CD4-positive, alpha-beta memory T cell (primary cell): ENCODE measurements at places on chromosomes 5 and 9. TPM values are rescaled to one million over a fixed set of nuclear protein-coding genes. Genes with fewer than 3 reads are reported as not detected.

Gene OR1Q1
- total RNA-seq = not detected

- no peak for DNase-seq
Measured at GRCh38 chr9:24011881-24012280, 185.8 kb upstream of the ELAVL2 start.

Gene ANKRD55
- total RNA-seq = 12.3 TPM

GRCh38 chr5:160926428-160926827, 74.4 kb upstream of the ATP10B start:
- DNase-seq = no peak

Gene MYMK
- not detected for total RNA-seq

DNA sequence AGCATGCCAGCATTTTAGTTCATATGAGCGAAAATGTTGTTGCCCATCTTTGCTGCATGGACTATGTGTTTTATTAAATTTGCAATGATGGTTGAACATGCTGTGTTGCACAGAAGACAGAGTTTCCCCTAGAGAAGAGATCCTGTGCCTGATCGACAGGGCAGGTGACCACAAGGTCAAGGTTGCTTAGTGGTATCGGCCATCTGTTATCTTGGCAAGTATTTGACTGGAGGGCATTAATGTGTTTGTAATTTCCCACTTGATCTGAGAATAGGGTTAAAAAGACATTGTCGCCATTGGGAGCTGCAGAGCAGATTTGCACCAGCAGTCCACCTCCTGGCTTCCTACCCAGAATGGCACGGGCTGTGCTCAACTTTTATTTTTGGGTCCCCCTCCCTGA, 1523.6 kb upstream of the WWC1 start:
- DNase-seq = no peak

DNA sequence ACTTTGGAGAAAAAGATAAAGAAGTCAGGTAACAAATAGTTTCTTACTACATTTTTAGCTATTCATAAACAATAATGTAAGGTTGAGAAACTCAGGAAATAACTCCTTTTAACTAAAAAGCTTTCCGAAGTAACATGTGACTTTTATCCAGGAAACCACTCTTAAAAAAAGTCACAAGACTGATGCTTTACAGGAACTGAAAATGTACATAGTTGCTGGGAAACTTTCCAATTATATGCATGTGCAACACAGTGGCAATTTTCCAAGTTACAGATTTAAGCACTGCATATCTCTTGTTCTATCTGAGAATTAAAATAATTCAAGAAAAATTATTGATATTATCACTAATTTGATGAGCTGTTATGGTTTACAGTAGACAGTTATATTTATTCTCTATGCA, 105.2 kb downstream of the CDH10 start:
- DNase-seq = no peak

- DNase-seq = no peak
Measured at GRCh38 chr9:126524353-126525077, 89.2 kb upstream of the LMX1B start.

DNA sequence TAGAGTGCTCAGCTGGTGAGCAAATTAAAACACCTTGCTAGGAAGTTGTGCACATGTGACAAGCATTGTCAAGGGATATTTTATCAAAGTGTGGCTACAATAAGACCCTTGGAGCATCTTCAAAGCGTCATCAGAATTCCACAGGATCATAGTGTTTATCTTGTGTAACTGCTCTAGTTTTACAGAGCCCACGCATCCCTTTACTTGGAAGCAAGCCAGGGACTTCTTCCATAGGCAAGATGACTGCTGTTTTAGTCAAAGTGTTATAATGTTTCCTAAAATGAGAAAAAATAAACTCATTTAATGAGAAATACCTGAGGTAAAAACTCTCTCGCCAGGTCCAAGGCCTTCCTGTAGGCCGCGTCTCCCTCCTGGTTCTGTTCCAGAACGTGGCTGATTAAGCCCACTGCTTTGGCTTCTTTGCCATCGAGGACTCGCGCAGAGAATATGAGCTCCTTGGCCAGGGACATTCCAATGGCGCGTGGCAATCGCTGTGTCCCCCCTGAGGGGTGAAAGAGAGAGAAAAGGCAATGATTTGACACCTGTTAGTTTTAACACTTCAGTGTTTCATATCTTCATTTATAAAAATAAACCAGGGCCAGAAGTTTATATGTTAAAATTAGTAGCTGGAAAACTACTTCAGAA, 141.1 kb downstream of the AUH start:
- no peak for DNase-seq

DNA sequence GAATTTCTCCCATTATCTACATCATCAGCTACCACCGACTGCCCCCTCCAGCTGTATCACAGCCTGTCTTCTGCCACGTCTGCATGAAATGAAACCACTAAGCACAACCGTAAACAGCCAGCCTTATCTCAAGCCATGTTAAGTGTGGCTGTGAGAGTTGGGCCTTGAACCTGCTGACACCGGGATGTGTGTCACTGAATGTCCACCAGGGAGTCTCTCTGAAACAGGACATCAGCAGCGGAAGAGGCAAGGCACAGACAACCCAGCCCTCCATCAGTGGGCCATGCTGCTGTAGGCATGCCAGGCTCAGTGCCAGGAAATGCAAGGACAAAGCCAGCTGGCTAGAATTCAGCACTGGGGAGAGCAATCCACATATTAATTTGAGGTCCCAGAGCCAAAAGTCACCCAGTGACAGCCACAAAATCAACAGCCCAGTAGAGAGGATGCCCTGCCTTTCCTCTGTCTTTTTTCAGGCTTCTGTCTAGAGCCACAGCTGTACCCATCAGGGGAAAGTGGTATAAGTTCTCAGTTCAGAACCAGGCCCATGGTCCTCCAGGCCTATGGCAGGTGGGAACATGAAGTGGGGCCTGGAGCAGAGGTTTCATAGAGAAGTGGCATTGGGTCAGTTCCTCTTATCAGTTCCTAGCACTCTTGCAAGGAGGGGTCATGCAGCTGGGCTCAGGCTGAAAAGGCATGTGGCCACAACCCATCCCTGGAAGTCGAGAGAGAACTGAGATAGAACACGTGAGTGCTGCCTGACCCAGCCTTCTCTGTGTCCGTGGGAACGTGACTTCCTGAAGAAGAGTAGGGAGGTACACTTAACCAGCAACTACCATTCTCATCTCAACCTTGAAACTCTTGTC, 199.4 kb downstream of the ESM1 start:
- no peak for DNase-seq

GRCh38 chr9:120971938-120972337, 45.3 kb upstream of the TRAF1 start:
- no peak for DNase-seq

DNA sequence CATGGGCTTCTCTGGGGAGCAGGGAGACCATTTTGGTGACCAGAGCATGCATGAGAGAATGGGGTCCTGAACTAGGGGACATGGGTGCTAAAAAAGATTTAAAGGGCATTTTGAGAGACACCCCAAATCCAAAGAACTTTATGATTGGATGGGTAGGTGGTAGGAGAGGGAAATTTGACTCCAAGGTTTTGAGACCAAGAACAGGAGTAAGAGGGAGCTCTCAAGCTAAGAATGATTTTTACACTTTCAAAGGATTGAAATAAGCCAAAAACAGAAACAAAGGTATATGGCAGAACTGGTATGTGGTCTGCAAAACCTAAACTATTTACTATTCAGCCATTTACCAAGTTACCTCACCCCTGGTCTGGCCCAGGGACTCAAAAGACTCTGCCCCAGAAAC, 318.2 kb upstream of the CLINT1 start:
- DNase-seq = no peak

- no peak for DNase-seq
Measured at GRCh38 chr5:88691230-88691582, 191.8 kb downstream of the MEF2C start.

- no peak for DNase-seq
Measured at GRCh38 chr5:89353837-89354551, 471.0 kb upstream of the MEF2C start.
